A549 (cell line): ENCODE measurements at places on chromosomes 16 and 17. TPM values are rescaled to one million over a fixed set of nuclear protein-coding genes. Genes with fewer than 3 reads are reported as not detected.

DNA sequence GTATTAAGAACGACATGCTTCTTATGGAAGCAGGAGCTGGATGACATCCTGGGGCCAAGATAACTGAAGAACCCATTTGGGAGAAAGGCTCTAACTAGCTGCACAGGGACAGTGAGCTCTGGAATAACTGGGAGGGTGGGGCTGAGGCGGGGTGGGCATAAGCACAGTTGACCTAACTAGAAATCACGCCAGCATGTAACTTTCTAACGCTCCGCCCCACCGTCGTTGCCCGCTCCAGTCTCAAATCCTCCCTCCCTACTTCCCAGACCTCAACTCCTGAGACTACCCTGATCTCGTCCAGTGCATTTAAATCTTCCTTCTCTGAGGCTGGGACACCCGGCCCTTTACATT, 436 bp downstream of the PHB1 start:
- DNase-seq: peak; percentile 46

DNA sequence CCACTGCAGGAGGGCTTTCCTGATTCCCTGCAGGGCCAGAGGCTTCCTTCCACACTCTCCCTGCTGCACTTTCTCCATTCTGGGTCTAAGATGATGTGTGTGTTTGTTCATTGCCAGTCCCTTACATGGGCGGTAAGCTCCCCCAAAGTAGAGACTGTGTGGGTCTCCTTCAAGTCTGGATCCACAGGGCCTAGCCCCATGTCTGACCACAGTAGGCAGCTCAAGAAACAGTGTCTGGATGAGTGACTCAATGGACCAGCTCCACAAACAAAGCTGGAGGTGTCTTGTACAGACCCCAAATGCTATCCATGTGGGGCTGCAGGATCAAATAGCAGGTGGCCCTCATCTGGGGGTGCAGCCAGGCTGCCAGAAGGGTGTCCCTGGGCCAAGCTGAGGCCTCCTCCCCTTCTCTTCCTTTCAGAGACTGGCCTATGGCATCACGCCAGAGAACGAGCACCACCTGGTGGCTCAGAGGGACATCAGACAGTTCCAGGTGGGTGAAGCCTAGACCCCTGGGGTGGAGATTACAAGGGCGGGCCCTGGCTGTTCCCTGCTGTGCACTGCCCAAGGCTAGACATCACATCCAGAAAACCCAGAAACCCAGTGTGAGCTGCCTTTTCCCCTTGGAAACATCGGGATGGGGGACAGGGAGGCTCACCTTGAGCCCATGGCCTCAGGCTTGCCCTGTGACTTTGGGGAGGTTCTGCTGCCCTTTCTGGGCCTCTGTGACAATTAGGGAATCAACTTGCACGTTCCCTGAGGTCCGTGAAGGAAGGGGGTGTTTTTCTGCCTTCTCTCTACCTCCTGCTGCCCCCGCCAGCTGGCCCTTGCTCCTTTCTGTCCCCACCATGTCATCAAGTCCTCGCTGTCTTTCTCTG, 45.9 kb downstream of the SLC6A2 start:
- DNase-seq: peak; percentile 46

- no peak for DNase-seq
Measured at GRCh38 chr16:16788004-16788403, 409.1 kb downstream of the NPIPA7 start.

DNA sequence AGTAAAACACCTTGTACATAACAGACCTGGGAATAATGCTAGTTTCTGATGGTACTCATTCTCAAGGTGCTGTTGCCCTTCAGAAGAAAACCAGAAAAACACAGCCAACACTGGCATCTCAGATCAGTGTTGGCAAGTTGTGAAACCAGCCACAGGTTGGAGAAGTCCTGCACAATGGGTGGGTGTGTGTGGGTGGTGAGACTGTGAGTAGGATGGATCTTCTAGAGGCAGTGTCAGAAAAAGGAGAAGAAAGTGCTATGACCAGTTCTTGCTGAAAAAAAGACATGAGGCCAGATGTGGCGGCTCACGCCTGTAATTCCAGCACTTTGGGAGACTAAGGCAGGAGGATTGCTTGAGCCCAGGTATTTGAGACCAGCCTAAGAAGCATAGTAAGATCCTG, 35.2 kb upstream of the SMIM36 start:
- no peak for DNase-seq

DNA sequence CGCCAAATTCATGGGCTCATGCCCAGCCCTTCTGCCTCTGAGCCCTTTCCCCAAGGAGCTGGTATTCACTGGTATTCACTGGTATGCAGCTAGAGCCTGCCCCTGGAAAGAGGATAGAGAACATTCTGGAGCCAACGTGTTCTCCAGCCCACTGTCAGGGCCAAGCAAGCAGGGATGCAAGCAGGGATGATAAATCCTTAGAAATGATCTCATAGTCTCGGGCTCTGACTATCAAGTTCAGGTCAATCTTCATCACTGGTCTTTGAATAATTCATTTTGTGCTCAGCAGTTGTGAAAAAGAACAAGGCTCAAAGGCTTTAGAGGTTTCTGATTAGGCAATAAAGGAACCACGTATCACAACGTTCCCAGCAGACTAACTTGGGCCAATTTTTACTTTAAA, 57.3 kb downstream of the CACNG5 start:
- DNase-seq: no peak

The LGALS3BP gene
- polyA plus RNA-seq: 59.5 to 66.1 TPM (median 60.0 TPM) in 3 replicates

The PLK1 gene
- 108 to 117 TPM (median 114 TPM) in 3 replicates for polyA plus RNA-seq

- DNase-seq: no peak
Measured at GRCh38 chr17:47404875-47405274, 81.1 kb downstream of the EFCAB13 start.

The ATP2C2 gene
- 0.14 to 0.37 TPM (median 0.29 TPM) in 3 replicates for polyA plus RNA-seq

- DNase-seq: no peak
Measured at GRCh38 chr16:5059386-5060072, 6.2 kb downstream of the C16orf89 start.

GRCh38 chr17:75345514-75346167, 56.4 kb upstream of the SLC25A19 start:
- no peak for DNase-seq

DNA sequence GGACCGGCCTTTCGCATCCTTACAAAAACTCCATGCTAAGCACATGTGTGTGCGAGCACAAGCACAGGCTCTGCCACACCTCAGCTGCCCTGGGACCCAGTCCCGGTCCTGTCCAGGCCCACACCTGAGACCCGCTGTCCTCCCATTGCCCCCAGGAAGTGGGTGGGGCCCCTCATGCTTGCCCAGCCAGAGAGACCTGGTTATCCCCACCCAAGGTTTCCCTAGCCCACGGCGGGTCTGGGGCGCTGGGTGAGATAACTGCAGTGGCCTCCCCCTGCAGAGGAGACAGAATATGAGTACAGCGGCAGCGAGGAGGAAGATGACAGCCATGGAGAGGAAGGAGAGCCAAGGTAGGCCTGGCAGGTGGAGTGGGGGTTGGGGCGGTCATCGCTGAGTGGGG, 12.5 kb upstream of the C17orf107 start:
- no peak for DNase-seq

- DNase-seq: no peak
Measured at GRCh38 chr17:77602883-77603640, 355.4 kb upstream of the TNRC6C start.

- no peak for DNase-seq
Measured at GRCh38 chr16:1800701-1801100, 7.2 kb upstream of the IGFALS start.

The DPEP3 gene
- polyA plus RNA-seq: not detected in 3 replicates

GRCh38 chr17:66834919-66835454, at the start of gene CACNG5:
CACNG5 (plus strand) TSS chr17:66835117; CDS start chr17:66877333, 42,216 bp downstream.
- DNase-seq: peak; percentile 57

- no peak for DNase-seq
Measured at GRCh38 chr17:17700251-17700969, 19.2 kb downstream of the RAI1 start.

The USH1G gene
- polyA plus RNA-seq: 0.04 to 0.09 TPM (median 0.07 TPM) in 3 replicates

GRCh38 chr16:81799138-81799504, 20.0 kb downstream of the PLCG2 start:
- DNase-seq: no peak

The TAT gene
- polyA plus RNA-seq: 0.03 to 0.06 TPM (median 0.05 TPM) in 3 replicates

DNA sequence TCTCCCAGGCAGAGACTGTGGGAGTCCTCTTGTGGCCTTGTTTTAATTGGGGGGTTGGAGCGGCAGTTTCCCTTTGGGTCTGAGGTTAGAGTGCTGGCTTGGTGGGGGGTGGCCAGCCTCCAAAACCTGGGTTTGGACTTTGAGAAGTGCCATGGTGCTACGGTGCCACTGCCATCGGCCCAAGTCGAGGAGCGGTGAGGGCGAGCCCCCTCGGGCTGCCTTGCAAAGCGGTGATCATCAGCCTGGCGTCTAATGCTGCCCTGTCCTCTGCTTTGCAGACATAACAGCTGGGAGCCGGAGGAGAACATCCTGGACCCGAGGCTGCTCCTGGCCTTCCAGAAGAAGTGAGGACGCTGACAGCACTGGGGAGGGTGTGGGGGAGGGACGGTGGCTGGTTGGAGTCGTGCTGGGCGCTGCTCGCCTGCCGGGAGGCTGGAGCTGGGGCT, 1.2 kb downstream of the CBX2 start:
- DNase-seq: no peak

- DNase-seq: no peak
Measured at GRCh38 chr17:76687298-76688164, 23.2 kb downstream of the MXRA7 start.

DNA sequence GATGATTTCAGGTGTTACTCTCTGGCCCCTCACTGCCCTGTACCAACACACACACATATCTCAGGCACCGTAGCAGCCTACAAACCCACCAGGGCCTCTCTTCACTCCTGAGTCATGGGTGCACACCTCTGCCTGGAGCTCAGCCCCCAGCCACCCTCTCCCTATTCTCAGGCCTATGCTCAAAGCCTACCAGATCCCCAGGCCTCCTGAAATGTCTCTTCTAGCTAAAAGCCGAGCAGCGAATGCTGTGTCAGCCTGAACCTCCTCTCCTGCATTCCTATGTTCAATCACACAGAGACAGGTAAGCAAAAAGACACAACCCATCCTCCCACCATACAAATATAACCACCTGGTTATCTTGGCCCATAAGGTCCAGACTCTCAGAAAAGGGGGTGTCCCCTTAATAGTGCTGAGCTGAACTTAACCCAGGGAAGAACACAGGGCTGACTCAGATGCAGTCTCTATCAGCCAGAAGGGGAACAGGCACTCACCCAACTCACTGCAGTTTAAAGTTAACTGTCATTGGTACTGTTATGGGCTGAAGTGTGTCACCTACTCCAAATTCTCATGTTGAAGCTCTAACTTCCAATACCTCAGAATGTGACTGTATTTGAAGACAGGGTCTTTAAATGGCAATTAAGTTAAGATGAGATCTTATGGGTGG, 62.0 kb upstream of the TEKT3 start:
- no peak for DNase-seq

The ITGAE gene
- polyA plus RNA-seq: 151 to 158 TPM (median 156 TPM) in 3 replicates

GRCh38 chr16:56417138-56417537, 8.2 kb downstream of the AMFR start:
- no peak for DNase-seq

- no peak for DNase-seq
Measured at GRCh38 chr16:21646721-21647561, 5.5 kb downstream of the IGSF6 start.

DNA sequence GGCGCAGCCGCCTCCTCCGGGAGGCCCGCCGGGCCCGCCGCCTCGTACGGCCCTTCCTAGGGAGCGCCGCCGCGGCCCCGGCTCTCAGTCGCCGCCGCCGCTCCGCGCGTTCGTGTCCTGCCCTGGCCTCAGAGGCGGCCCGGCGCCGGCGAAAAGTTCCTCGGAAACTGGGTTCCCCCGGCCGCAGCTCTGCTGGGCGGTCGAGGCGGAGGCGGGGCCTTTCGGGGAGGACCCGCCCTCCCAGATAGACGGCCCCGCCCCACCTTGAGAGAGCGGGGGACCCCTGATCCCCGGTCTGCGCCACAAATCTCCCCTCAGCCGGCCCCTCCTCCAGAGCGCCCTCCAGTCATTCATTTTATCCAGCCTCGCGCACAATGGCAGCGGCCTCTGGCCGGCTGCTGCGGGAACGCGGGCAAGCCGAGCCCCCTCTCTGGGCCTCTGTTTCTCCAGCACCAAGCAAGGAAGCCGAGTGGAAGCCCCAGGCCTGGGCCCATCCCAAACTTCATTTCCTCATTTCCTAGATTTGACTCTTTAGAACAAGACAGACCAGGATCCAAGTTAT, at the start of gene SREBF1:
TSS of gene SREBF1 (minus strand) at position 169 of the 562 bp plus-strand sequence. CDS start 169 bp downstream, outside the sequence.
- peak; percentile 87 for DNase-seq

- DNase-seq: no peak
Measured at GRCh38 chr17:36182176-36183000, 6.0 kb upstream of the TBC1D3B start.

- no peak for DNase-seq
Measured at GRCh38 chr16:75195811-75196790, 10.9 kb downstream of the CTRB2 start.

DNA sequence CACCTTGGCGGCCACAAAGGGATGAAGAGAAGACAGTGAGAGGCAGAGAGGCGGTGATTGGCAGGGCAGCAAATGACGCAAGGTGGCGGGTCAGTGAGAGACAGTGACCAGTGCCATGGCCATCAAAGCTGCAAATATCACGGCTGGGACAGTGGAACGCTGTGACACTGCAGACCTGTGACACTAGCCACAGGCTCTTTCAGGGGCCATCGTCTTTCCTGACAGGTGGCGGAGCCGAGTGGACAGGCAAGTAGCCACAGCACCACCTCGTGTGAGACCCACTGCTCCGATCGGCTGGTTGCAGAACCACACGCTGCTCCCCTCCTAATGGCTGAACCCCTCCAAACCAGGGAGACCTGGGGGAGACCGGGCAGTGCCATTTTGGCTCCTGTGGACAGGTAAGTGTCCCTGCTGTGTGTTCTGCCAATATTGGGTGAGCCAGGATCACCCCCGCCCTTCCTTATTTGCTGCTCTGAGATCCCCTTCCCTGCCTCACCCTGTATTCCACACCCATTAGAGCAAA, 7.9 kb upstream of the ZNF778 start:
- no peak for DNase-seq

The ERCC4 gene
- 5.6 to 5.9 TPM (median 5.9 TPM) in 3 replicates for polyA plus RNA-seq

The P2RX5 gene
- 10.6 to 13.3 TPM (median 11.8 TPM) in 3 replicates for polyA plus RNA-seq

The MTHFSD gene
- 12.8 to 13.1 TPM (median 12.9 TPM) in 3 replicates for polyA plus RNA-seq

DNA sequence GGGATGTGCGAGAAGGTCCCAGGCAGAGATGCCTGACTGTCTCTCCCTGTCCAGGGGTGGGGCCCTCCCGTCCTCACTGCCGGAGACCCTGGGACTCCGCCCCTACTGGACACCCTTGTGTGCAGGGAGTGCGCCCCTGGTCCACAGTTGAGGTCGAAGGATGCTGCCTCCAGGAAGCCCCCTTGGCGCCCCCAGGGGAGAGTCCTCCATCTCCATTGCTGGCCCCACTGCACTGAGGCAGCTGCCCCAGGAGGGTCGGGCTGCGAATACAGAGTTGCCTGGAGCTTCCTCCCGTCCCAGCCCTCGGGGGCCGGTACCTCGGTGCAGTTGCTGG, 26.6 kb downstream of the CTU2 start:
- no peak for DNase-seq

GRCh38 chr17:78211032-78211431, 3.0 kb upstream of the BIRC5 start:
- DNase-seq: no peak

The MRC2 gene
- polyA plus RNA-seq: 38.8 to 61.4 TPM (median 57.3 TPM) in 3 replicates

The PDILT gene
- not detected in 3 replicates for polyA plus RNA-seq

The CACNG5 gene
- 0.07 to 0.09 TPM in 2 of 3 replicates, not detected in the other for polyA plus RNA-seq

The CCL14 gene
- not detected in 3 replicates for polyA plus RNA-seq

GRCh38 chr17:8152112-8152775, at the start of gene PER1:
PER1 (minus strand) TSS chr17:8152404; CDS start chr17:8150706, 1,698 bp downstream.
- peak; percentile 96 for DNase-seq
